Stimulated activated naive CD4-positive, alpha-beta T cell treated with Interleukin-2 at 50 U/mL for 16 hours (primary cell): ENCODE measurements at places on chromosomes 3 and 15.

DNA sequence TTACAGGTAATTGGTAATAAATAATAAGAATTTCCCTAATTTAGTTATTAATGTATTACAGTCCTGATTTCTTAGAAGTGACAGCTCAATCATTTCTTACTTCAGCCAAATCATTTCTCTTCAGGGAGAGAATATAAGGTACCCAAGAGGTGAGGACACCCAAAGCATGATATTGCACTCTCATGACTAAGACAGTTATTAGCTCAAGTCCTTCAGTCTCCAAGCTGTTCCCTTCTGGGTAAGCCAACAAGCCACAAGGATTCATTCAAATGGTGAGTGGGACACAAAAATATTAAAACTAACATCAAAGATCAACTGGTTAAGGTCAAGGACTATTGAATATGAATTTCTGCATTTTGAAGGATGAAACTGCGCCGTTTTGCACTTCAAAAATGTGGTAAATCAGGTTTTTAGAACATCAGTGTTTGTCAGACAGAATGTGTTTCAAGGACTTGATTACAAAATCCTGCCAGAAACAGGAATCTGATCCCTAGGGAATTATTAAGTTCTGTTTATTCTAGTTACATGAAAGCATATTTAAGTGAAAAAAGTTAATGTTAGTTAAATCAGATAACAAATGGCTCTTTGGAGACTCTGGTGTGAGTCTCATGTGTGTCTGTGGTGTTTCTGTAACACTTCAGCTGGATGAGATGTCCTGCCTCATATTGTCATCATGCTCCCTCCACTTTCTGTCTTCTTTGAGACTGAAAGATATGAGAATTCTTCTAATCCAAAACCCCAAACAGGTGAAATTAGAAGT, 101.7 kb upstream of the COL8A1 start:
- no peak for DNase-seq

GRCh38 chr3:69400683-69401082, 14.8 kb upstream of the FRMD4B start:
- no peak for DNase-seq

- no peak for DNase-seq
Observed at GRCh38 chr15:70741107-70741531, 22.2 kb downstream of the UACA start.

DNA sequence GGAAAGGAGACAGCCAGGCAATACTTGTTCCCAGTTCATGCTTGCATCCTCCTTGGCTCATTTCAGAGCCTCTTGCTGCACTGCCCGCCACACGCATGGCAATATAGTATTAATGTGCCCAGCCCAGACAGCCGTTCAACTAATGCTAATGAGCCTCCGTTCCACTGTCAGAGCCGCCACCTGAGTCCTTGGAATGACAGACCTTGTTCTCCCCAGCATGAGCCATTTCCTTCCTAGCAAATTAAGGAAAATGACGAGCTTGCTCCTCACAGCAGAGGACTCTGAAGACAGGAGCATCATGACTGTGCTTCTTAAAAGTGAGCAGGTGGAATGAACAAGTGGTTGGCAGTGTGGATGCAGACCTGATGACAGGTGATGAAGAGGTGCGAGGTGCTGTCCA, 10.8 kb upstream of the LRRC15 start:
- DNase-seq = no peak

GRCh38 chr15:77479015-77479414, 58.3 kb downstream of the HMG20A start:
- no peak for DNase-seq

- DNase-seq = no peak
Observed at GRCh38 chr3:146156666-146157314, 4.2 kb downstream of the PLOD2 start.

- DNase-seq = no peak
Observed at GRCh38 chr15:49045751-49046219, 461 bp downstream of the SECISBP2L start.

GRCh38 chr3:129557548-129557894, 14.5 kb downstream of the H1-8 start:
- DNase-seq = no peak

DNA sequence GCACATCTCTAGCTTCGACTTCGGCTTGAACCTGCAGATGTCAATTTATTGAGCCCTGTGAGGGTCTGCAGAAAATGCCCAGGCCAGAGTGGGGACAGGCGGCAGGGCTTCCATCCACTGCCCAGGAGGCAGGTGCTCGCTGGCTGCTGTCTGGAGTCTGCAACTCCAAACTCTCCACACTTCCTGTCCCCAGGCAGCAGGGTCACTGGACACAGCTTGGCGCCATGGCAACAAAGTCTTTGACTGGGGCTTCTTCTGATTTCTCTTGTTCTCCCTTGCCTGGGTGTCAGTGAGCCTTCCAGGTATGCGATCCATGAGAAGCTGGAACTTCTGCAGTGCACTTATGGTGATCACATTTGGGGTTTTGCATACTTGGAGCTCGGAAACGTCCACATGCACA, 33.5 kb downstream of the SV2B start:
- no peak for DNase-seq

DNA sequence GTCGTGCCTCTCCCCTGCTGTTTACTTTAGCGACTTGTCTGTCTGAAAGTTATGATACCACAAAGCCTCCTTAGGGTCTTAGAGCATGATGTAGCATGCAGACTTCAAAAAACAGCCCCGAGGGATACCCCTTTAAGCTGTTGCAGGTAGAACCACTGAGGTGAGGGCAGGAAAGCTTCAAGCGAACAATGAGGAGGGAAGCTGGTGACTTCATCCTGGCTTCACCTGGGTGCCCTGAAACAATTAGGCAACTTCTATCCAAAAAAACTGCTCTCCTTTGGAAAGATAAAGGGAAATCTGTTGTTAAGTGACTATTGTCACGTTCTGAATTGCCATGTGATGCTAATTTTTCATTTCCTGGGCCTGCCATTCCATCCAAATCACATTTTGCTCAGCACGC, 231.6 kb downstream of the SOX2 start:
- DNase-seq = no peak

GRCh38 chr3:14175383-14176037, 2.9 kb downstream of the XPC start:
- DNase-seq = peak; percentile 8

GRCh38 chr3:172323894-172324610, 124.2 kb downstream of the GHSR start:
- no peak for DNase-seq

- no peak for DNase-seq
Observed at GRCh38 chr15:45701108-45701507, 66.3 kb downstream of the SQOR start.

DNA sequence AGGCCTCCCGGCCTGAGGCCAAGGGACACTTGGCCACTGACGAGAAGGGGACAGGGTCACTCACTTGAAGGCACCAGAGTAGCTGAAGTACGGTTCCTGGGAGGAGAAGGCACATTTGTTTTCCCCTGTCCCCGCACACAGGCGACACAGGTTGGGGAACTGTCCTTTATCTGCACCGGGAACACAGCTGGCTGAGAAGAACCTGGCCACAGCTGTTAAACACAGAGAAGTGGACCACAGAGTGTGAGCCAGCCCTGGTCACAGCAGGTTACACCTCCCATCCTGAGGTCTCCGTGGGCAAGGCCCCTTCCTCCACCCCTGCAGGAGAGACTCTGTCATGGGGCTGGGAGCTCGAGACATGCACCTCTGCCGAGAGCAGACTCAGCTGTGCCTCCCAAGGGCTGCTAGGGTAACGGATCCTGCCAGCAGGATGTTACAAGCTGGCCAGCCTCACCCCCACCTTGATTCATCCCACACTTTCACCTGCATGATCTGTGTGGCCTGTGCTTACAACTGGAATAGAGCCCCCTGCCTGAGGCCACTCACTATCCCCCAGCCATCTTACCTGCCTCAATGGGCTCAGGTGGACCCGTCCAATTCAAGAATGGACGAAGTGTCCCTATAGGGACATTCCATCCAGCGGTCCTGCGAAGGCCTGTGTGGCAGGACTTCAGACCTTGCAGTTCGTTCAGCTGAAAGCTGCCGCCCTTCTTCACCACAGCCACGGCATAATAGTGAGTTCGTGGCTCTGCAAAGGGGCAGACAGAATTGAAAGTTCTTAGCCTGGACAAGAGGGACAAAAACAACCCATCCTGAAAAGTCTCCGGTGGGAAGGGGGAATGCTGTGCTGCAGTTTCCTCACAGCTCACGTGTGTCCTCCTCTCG, 9.2 kb downstream of the LTF start:
- no peak for DNase-seq

DNA sequence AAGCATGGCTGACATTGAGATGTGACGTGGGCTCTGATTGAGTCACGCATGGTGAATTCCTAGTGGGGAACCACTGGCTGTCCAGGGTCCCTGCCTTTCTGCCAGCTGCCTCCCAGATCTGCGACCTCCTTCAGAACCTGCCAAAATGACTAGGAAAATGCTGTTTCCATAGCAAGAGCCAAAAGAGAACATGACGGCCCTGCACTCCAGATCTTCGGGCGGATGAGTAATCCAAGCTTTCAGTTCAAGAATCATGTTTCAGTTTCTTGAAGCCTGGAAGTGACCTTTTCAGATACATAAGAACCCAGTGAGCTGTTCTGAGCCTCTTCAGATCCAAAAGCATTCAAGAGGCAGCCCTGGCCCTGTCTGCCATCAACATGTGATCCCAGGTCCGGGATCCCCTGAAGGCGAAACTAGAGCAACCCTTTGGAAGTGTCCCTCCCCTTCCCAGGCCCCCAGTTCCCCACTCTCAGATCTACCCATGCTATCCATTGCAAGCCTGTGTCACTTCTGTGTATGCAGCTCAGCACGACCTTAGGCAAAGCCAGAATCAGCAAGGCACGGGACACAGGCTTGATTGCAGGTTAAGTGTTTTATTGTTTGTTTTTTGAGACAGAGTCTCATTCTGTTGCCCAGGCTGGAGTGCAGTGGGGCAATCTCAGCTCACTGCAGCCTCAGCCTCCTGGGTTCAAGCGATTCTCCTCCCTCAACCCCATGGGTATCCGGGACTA, 19.7 kb downstream of the ANKRD63 start:
- no peak for DNase-seq

- DNase-seq = no peak
Observed at GRCh38 chr3:128280481-128281052, 127.3 kb downstream of the EEFSEC start.

DNA sequence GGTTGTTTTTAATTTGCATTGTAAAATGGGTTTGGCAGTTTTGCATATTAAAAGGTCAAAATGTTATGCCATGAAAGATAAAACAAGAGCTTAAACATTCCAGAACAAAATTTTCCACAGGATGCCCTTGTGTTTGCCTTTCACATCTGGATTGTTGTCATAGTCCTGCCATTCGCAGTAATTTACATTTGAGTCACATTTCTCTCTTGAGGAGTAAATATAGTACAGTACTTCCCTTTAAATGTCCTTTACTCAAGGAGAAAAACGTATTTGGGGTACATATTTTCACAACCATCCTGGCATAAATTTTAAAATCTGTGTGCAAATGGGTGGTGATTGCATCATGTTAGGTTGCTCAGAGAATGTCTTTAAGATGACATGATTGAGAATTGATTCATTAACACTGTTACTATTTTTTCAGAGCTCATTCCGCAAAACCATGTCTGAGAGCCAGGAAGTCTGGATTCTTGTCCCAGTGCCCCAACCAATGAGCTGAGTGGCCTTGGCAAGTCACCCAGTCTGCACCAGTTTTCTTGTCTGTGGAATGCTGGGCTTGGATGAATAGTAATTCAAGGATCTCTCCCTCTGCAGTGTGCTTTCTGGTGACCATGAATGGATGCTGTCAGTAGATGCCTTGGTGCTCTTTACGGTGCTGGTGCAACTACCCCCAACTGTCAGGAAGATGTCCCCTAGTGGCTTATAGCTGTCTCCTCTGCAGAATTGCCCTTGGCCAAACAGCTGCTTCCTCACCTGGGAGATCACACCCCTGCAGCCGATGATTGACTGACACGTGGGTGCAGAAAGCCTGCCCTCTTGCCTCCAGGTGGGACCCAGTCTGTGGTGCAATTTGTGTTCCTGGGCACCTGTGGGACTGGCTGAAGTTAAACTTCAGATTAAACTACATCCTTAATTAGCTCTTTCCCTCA, 43.0 kb downstream of the ABHD5 start:
- DNase-seq = no peak

DNA sequence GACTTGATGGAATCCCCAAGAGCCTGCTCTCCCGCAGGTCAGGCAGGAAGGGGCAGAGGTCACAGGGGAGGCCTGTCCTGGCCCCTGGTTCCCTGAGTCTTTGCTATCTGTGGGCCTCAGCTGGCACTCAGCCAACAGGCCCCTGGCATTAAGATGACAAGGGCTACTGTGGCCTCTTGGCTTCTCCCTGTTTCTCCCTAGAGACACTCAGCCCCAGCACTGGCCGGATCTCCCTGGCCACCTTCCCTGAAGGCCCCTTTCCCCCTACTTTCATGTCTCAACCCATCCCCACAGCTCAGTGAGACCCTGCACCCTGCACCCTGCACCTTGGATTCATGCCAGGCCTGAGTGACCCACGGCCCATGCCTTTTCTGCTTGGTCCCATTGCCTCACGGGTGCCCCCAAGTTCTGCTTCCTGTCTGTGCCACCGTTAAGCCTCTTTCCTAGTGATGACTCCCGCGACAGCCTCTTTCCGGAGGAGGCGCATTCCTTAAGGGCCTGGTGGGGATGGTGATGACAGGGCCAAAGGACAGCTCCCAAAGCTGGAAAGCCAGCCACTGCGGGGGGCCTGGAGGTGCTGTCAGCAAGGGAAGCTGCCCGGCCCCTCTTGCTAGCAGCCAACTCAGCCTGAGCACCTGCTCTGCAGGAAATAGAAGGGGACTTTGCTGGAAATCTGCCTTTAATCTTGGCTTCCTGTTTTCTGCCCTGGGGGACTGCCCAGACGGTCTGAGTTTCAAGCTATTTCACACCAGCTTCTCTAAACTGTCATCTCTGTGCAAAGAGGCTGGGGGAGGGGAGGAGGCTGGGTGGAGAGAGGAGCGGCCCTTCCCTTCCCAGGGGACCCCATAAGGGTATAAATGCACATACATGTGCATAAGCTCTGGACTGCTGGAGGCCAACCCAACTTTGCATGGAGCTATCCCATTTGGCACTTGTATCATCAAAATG, 4.8 kb upstream of the CSK start:
- peak; percentile 44 for DNase-seq

DNA sequence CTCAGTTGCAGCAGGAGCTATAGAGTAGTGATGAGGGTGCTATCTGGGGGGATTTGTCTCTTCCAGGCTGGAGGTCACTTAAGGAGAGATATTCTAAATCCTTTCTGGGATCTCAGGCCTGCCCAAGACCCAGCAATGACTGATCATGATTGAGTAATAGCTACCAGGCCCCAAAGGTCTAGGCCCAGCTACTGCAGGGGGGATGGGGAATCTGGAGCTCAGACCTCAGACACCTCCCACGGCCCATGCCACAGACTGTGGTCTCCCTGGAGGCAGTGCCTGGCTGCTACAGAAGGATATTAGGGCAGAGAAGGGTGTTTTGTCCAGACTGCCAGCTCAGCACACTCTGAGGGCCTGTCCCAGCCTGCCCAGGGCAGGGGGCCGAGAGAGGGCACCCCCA, 6.9 kb downstream of the SLC38A3 start:
- no peak for DNase-seq

- no peak for DNase-seq
Observed at GRCh38 chr3:41679374-41679773, 282.5 kb downstream of the ULK4 start.

DNA sequence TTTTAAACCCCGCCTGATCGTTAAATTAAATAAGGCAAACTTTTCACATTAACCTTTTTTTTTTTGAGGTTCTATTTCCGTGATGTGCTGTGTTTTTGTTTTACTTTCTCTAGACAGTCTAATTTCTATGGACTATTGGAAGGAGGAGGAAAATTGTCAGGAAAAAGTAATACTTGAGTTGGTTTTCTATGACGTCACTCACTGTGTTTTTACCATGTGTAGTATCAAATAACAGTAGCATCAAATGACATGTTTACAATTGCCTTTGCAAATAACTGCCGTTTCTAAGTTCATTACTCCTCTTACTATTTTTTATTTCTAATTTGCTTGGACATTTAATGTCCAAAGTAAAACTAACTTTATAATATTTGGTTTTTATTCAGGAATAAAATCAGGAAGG, 32.3 kb downstream of the MYO1E start:
- no peak for DNase-seq
